Activated CD4-positive, alpha-beta memory T cell treated with anti-CD3 and anti-CD28 coated beads for 36 hours (primary cell): ENCODE measurements at places on chromosomes 16 and 17. TPM values are rescaled to one million over a fixed set of nuclear protein-coding genes. Genes with fewer than 3 reads are reported as not detected.

DNA sequence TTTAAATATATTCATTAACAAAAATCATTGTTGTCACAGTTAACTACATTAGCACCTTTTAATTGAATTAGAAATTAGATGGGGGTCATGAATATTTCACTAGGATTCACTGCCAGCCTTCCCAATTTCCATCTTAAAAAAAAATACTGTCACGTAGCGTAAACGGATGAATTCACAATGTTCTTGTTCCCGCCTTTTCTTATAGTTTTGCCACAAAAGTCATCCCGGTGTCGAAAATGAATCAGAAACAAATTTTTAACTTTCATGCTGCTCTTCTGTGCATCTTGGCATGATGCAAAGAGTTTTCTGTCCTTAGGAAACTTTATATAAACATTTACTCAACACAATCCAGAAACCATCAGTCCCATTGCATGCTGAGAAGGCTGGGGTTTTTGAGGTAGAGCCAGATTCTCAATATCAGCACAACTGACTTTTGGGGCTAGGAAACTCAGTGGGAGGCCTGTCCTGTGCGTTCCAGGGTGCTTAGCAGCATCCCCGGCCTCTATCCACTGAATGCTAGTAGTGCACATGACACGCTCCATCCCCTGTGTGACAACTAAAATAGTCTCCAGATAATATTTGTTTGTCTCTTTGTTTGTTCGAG lies 252.9 kb upstream of the XYLT1 start:
- DNase-seq = no peak

DNA sequence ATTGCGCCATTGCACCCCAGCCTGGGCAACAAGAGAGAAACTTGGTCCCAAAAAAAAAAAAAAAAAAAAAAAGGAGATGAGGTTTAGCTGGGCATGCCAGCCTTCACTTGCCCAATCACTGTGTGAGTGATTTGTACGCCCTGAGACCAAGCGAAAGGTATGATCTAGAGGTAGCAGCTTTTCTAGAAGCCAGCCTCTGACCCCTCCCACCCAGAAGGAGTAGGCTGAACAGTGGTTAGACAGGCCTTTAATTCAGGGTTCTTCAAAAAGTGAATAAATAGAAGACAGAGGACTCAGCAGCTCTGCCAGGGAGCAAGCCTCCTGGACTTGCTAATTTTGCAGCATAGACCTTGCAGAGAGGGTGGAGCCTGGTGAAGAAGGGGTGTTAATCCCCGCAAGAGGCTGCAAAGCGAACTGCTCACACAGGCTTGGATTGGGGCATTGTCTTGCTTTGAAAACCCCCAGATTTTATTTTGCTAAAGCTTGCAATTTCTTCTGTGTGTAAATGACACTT lies 7.1 kb upstream of the CYTH1 start:
- DNase-seq = no peak

MOSMO gene
- total RNA-seq = 9.6 TPM

DNA sequence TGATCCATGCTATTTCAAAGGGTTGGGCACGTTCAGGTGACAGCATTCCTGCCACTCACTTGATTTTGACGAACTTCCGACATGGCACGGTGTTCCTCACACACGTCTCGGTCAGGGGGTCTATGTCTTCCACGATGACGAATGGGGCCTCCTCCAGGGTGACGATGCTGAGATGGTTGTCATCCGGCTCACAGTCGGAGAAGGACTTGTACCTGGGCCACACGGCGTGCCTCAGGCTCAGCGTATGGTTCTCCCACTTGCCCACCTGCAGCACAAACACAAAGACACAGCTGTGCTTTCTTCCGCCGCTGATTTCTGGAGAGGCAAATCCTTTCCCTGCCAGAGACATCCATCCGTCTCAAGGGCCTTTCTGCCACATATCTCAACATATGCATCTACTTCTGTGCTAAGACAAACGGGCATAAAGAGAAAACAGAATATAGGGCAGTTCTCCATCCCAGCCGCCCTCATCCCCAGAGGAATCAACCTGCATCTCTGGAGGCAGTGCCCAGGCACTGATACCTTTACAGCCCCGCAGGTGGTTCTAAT lies 332.5 kb downstream of the GRIN2A start:
- no peak for DNase-seq

- DNase-seq = no peak
Observed at GRCh38 chr16:86571530-86571915, 4.9 kb downstream of the FOXC2 start.
